Activated CD8-positive, alpha-beta memory T cell treated with anti-CD3 and anti-CD28 coated beads for 48 hours (primary cell): ENCODE measurements at places on chromosomes 12 and 14.

DNA sequence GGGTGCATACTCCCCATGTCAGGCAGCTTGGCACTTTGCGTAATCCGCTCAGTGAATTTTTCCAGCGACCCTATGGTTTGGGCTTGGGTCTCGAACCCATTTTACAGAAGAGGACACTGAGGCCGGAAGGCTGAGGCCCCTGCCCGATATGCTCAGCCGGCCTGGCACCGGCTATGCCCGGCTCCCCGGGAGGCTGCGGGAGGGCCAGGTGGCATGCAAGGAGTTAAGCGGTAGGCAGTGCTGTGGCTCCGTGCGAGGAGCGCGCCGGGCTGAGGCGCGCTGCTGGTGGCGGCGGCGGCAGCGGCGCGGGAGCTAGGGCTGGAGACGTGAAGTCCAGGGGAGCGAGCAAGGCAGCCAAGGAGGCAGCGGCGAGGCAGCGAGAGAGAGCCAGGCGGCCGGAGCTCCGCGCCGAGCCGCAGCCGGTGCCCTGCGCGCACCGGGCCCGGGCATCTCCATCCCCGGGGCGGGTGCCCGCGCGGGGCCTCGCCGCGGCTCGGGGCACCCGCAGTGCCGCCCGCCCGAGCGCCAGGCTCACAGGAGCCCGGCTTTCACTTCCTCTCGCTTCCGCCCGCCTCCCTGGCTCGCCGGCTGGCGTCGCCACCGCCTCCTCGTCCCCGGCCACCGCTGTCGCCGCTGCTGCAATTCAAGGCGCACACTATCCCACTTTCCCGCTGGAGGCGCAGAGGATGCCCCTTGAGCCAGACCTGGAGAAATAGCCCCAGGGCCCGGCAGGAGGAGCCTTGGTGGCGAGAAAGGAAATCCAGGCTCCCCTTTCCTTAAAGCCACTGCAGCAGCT, at the start of gene WSCD2:
WSCD2 (plus strand) TSS at position 272 of the 796 bp plus-strand sequence. CDS start 66,545 bp downstream, outside the sequence.
- no peak for DNase-seq

GRCh38 chr12:132776816-132777568, 15.4 kb upstream of the ANKLE2 start:
- no peak for DNase-seq

DNA sequence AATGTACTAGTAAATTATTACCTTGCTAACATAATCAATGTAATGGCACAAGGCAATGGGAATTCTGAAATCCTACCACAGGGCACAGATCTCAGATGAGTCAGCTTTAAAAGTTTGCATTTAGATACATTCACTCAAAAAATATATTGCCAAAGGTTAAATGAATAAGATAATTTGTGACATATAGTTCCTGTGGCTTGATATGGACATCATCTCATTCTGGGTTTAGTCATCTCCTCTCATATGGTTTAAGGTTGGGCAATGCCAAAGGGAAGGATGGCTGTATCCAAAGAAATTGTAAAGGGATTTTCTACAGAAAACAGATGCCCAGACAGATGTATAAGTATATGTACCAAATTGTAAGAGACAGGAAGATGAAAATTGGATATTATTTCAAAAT, 1065.0 kb downstream of the LRFN5 start:
- no peak for DNase-seq

GRCh38 chr14:28755884-28756268, 10.7 kb upstream of the FOXG1 start:
- DNase-seq: no peak

GRCh38 chr14:44107156-44107555, 399.9 kb downstream of the FSCB start:
- no peak for DNase-seq

DNA sequence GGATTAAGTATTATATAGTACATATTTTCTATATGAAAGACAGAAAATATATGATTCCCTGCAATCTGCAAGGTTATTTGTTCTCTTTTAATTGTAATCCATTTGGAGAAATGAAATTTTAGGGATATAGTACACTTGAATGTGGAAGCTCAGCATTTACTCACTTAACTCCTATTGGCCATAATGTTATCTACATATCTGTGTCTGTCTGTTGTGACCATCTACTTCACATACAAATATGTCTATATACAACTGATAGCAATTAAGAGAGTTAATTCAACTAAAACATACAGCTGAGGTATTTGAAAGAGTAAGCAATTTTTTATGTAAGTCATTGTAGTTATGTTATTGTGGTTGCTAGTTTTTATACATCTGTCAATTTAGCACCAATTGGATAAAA, 12.9 kb downstream of the FOXG1 start:
- DNase-seq: no peak

- DNase-seq: no peak
These were observed 215.0 kb downstream of the PRKD1 start for GRCh38 chr14:29712601-29713000.

DNA sequence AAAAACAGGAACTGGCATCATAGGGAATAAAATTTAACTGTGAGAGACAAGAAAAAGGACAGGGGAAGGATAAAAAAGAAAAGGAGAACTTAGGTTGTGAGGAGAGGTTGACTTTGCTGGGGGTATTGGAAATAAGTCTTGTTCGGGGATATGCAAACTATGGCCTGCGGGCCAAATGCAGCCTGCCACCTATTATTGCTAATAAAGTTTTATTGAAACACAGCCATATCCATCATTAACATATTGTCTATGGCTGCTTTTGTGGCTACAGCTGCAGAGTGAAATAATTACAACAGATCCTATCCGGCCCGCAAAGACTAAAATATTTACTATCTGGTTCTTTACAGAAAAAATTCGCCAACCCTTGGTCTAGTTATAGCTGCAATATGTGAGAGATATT, 18.6 kb downstream of the BBS10 start:
- DNase-seq: no peak

DNA sequence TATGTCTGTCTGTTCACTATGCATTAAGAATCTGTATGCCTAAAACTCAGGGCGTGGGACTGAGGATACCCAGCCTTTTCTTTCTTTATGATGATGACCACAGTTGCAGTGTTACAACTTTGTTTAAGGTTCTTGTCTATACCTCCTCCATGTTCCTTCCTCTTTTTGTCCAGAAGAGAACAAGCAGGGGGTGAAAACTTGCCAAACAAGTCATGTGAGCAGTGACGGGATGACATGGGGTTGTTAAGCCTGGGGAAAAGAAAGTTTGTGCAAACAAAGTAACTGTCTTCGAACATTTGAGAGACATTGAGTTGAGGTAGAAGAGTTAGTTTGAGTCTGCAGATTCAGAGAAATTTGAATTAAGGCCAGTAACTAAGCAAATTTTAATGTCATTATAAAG, 505.5 kb downstream of the NPAS3 start:
- no peak for DNase-seq

DNA sequence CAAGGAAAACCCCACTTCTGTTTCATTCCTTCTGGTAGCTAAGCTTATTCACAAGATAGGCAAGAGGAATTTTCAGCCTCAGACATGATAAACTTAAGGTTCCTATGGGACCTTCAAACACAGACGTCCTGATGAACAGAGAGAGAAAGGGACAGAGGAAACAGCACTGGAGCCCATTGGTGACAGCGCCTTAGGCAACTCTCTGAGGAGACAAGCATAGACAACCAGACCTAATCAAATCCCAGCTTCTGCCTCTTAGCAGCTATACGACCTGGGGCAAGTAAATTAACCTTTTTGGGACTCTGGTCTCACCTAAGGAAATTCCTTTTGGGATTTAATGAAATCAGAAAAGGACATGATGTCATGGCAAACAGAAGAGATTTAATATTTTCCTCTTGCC, 33.3 kb downstream of the TMCC3 start:
- DNase-seq: no peak

DNA sequence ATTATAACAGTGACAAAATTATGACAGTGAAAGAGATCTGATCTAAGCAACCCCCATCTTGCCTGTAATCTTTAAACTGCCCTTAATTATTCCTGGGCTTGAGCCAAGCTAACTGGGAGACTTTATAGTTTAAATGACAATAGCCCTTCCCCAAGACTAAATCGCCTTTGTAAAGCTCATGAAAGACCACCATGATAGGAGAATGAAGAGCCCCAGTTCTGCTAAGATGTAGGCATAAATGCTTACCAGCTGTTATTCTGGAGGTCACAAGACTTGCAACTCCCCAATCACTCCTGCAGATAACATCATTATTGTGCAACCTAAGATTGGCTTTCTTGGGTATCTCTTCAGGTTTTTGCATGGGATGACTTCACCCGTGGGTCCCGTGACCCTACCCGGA, 599.7 kb downstream of the KCNH5 start:
- DNase-seq: no peak

GRCh38 chr12:96948782-96949181, 41.7 kb downstream of the NEDD1 start:
- DNase-seq: no peak

- no peak for DNase-seq
These were observed 23.3 kb downstream of the PAPLN start for GRCh38 chr14:73260574-73260973.
